Fibroblast of lung (primary cell): ENCODE measurements at places on chromosomes 1 and 21. TPM values are rescaled to one million over a fixed set of nuclear protein-coding genes. Genes with fewer than 3 reads are reported as not detected.

The PPIAL4G gene
- not detected in 2 replicates for total RNA-seq

The RNU1-4 gene
- total RNA-seq = under 0.01 and 3,997 TPM in 2 replicates

The FGR gene
- total RNA-seq = under 0.01 TPM in 1 of 2 replicates, not detected in the other

GRCh38 chr1:102219463-102219862, 222.7 kb upstream of the OLFM3 start:
- H3K4me3 ChIP-seq = no peak overlapping the region
- H3K27ac ChIP-seq = no peak overlapping the region
- H3K4me1 ChIP-seq = no peaks in the 10 kb centered on the region
- no peaks in the 10 kb centered on the region for H3K27me3 ChIP-seq

DNA sequence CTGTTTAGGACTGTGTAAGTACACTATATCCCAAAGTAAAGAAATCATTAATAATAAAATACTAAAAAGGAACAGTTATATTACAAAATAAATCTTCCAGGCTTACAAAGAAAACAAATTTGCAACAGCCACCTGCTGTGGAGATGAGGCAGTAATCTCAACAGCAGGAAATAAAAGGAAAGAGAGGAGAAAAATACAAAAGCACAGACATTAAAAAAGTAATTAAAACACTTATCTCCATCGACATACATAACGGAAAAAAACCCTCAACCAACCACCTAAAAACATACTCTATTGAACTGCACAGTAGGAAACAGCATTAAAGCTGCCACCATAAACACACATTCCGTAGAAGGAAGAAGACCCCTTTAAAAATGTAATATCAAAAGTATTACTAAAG, 317.6 kb downstream of the DPYD start:
- no peaks in the 10 kb centered on the region for H3K27me3 ChIP-seq
- no peaks in the 10 kb centered on the region for H3K4me1 ChIP-seq
- H3K36me3 ChIP-seq = no peaks in the 10 kb centered on the region
- H3K4me3 ChIP-seq = no peak overlapping the region
